Activated CD8-positive, alpha-beta memory T cell treated with anti-CD3 and anti-CD28 coated beads for 1 hour (primary cell): ENCODE measurements at places on chromosomes 2 and 18.

DNA sequence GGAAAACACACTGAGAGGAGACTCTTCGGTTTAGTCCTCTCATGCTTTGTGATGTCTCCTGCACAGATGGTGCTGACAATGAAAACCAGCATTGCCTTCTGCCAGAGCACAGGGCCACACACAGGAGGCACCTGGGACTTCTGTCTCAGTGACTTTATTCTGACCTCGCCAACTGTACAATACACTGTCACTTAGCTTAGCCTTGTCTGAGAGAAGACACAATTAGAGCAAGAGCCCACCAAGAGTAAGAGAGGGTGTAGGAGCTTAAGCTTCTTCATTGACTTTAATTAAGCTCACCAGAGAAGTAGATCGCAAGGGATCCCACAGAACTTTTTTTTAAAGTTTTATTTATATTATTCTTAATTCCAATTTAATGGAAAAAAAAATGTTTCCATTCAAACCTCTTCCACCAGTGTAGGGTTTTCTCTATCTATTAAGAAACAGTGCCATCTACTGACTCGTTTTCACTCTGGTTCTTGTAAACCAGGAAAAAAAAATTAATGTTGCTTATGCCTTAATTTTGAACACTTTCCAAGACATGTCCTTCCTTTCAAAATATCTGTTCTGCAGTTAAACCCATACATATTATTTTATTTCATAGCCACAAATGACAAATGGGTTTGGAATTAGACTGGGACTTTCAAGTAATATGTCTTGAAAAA is 42.4 kb upstream of the DDX18 start:
- DNase-seq: no peak

DNA sequence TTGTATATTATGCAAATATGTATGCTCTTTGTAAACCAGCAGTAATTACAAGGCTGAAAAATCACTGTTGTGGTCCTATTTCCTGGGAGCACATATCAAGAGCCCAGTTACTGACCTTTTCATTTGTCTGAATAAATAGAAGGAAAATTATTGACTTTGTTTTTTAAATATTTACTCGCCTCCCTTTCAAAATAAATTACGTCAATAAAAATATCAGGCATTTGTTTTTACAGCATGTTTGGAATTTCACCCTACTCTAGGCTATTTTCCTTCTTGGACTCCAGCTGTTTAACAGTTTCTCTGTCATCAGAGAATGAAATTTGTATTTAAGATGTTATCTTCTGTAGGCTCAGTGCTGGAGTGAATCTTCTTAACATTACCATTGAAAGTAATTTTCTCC is 59.9 kb upstream of the LRATD1 start:
- no peak for DNase-seq

- DNase-seq: no peak
Measured at GRCh38 chr2:84338069-84338468, 121.0 kb downstream of the SUCLG1 start.

DNA sequence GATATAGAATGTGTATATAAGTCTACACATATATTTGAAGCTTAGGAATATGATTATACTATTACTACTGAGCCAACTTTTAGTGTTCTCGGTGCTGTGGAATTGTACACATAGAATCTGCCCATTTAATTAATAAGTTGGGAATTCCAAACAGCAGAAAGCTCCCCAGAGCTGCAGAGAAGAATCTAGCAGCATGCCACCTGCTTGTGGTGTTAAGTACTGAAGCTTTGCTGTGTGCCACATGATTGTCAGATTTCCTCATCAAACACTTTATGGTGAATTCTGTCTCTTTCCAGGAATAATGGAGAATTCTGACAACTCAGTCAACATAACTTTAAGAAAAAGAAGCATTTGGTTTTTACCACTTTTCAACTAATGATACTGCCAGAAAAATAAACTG is 117.8 kb downstream of the WDSUB1 start:
- no peak for DNase-seq

DNA sequence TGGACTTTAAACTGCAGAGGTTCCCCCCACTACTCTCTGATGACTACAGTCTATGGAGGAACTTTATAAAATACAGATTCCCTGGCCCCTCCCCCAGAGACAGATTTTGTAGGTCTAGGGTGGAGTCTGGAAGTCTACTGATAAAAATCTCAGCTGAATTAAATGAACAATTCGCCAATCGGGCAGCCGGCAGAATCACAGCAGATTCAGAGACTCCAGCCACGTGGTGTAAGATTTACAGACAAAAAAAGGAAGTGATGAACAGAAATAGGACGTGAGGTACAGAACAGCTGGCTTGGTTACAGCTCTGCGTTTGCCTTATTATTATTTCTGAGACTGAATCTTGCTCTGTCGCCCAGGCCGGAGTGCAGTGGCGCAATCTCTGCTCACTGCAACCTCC is 21.4 kb upstream of the MTA3 start:
- DNase-seq: no peak
